ENCODE measurements at places on chromosomes 11 and 22. TPM values are rescaled to one million over a fixed set of nuclear protein-coding genes. Genes with fewer than 3 reads are reported as not detected.

Gene CABP7
- 0.09 TPM for total RNA-seq

Gene FAM111B
- 1.2 TPM for total RNA-seq

Gene SLC22A8
- total RNA-seq: not detected

Gene PAMR1
- 0.20 TPM for total RNA-seq

Gene ACTN3
- 0.19 TPM for total RNA-seq

Gene GLB1L3
- 2.2 TPM for total RNA-seq

Gene WNT11
- 0.95 TPM for total RNA-seq

Gene SYT8
- total RNA-seq: not detected

Gene PANX3
- total RNA-seq: not detected

Gene TMEM132A
- 1.2 TPM for total RNA-seq

Gene KIAA1671
- total RNA-seq: 9.0 TPM

Gene TCN2
- 0.65 TPM for total RNA-seq

Gene MMP27
- total RNA-seq: not detected

Gene LRRC75B
- 0.72 TPM for total RNA-seq

Gene NPAS4
- not detected for total RNA-seq

Gene TMPRSS4
- 0.66 TPM for total RNA-seq

Gene PGR
- not detected for total RNA-seq

- no peak for DNase-seq
These were observed 6.7 kb downstream of the HSD17B12 start for GRCh38 chr11:43687120-43687791.

DNA sequence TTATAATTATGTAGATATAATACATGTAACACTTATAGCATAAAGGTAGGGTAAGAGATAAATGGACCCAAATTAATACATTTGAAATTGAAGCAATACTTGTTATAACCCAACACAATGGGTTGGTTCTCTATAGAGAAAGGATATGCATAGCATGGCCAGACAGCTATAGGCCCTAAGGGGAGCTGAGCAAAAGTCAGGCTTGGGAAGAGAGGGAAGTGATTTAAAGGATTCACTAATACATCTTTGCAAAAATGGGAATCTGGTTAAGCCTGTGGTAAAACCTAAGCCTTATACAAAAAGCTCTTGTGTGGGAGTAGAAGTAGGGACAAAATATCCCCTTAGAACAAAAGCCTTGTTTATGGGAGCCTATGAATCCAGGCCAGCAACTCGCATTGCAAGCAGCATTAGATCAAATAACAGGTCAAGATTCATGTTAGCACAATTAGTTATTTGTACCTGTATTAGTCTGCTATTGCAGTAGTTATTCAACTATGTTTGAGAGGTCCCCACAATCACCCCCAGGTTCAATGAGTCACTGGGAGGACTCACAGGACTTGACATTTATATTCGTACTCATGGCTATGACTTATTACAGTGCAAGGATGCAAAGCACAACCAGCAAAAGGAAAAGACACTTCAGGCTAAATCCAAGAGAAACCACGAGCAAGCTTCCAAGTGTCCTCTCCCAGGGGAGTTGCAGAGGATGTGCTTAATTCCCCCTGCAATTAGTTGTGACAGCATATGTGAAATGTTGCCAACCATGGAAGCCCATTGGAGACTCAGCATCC, 144.7 kb upstream of the LMO1 start:
- DNase-seq: no peak

DNA sequence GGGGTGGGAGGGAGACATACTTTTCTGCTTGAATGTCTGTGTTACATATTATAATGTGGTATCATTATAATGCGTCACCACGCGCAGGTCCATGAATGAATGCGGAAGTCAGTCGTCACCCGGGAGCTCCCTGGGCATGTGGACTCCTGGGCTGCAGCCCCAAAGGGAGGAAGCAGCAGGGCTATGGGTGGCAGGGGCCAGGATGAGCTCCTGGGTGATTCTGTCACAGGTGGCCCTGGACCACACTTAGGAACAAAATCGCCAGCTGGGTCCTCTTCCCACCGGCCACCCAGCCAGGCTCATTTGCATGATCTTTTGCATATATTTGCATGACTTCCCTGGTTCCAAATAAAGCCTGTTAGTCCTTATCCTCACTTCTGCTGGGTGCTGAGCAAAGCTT, 51.2 kb downstream of the KCNJ4 start:
- DNase-seq: no peak

GRCh38 chr22:33737662-33738061, 182.6 kb downstream of the LARGE1 start:
- DNase-seq: no peak

- no peak for DNase-seq
These were observed 179.3 kb upstream of the RAG2 start for GRCh38 chr11:36777311-36777710.

DNA sequence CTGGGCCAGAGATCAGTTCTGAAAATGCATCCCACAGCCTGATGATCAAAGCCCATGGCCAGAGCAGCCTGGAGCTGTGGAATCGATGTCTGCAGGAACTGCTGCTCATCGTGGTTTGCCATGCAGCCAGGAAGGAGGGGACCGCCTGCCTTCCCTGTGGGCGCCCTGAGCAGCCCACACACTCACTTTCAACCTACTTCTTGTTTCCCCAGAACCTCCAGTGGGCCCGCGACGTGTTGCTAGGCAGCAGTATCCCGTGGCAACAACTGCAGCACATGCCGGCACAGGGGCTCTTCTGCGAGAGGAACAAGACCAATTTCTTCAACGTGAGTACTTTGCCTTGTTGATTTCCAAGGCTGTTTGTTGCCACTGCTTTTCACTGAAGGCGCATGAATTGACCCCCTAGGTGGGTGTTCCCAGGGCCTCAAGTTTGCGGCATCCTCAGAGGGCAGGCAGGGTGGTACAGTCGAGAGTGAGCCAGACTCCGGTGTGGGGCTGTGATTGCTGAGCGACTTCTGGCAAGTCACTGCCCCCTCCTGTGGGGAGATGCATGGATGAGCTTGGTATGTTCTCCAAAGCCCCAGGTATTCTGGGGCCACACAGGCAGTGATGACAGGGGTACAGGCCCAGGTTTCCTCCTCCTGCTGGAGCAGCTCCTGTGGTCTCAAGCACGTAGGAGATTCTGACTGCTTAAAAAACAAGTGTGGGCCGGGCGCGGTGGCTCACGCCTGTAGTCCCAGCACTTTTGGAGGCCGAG, 47.0 kb upstream of the SUSD2 start:
- peak; percentile 75 for DNase-seq

GRCh38 chr11:105046898-105047579, 1.9 kb upstream of the CARD16 start:
- no peak for DNase-seq

GRCh38 chr11:71962428-71963038, 33.7 kb downstream of the RNF121 start:
- no peak for DNase-seq

GRCh38 chr11:85772695-85773094, 38.2 kb downstream of the SYTL2 start:
- no peak for DNase-seq

DNA sequence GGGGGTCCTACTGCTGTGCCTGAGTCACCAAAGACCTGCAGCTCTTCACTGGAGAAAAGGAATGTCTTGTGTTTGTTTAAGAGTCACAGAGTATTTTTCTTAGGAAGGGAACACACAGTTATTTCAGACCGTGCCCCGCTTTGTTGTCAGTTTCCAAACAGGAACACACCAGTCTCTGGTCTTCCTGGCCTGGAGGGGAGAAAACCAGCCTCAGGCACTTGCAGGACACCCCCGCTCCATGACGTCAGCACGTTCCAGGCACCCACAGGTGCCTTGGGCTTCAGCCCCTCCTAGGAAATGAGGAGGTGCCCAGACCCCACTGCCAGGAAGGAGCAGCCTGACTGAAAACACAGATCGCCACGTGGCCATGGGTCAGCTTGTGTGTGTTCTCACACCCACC, 5.4 kb downstream of the DEAF1 start:
- DNase-seq: no peak

GRCh38 chr11:80104191-80104590, 663.4 kb upstream of the TENM4 start:
- no peak for DNase-seq

DNA sequence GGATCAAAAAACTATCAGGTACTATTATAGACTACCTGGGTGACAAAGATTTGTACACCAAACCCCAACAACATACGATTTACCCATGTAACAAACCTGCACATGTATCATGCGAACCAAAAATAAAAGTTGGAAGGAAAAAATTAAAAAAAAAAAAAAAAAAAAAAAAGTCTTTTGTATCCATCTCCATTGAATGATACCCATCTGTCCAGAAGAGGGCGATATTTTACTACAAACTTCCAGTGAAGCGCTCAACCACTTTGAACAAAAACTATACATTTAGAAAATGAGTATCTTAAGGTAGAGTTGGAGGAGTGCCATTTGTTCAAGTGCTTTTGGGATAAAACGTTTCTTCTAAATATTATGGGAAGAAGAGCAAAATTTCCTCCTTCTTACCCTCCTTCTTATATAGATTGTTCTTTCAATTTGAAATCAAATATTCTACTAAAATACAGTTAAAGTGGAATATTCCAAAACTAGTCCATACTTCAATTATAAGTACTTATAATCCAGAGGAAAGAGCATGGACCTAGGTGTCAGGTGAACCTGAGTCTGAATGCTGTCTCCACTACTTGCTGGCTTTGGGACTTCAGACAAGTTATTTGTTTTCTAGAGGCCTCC, 23.3 kb downstream of the ARL14EP start:
- no peak for DNase-seq

DNA sequence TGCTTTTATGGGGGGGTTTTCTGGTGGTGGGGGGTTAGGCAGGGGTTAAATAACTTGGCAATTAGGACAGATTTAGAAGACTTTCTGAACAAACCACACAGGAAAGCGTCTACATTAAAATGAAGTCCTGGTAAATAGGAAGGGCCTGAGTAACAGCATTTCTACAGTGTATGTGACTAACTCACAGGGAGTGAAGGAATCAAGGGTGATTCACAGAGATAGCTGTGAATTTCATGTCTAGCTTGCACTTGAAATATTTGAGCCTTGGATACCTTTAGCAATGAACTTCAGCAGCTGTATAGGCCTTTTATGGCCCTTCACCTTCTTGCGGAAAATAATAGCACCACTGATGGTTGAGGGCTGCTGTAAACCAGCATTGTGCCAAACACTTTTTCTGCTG, 26.1 kb upstream of the LDHA start:
- DNase-seq: no peak

DNA sequence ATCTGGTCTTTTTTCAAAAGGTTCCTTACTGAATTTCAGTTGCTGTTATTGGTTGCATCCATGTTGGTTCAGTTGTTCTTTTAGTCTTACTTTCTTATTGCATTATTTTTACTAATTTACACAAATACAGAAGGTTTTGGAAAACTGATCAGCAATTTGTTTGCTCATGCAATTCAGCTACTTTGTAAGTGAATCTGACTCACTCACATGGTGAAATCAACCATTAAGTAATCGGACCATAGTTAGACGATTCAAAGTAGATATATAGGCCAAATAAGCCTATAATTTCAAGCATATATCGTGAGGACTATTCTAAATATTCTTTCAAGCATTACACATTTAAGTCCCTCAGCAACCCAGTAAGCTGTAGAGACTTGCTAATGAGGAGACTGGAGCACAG, 41.7 kb downstream of the CCDC83 start:
- DNase-seq: no peak

- DNase-seq: no peak
These were observed 24.3 kb downstream of the NEU3 start for GRCh38 chr11:75013051-75013450.

GRCh38 chr11:132300283-132300682, 929.9 kb downstream of the NTM start:
- DNase-seq: no peak

GRCh38 chr11:119374632-119375336, 6.7 kb downstream of the USP2 start:
- DNase-seq: no peak

DNA sequence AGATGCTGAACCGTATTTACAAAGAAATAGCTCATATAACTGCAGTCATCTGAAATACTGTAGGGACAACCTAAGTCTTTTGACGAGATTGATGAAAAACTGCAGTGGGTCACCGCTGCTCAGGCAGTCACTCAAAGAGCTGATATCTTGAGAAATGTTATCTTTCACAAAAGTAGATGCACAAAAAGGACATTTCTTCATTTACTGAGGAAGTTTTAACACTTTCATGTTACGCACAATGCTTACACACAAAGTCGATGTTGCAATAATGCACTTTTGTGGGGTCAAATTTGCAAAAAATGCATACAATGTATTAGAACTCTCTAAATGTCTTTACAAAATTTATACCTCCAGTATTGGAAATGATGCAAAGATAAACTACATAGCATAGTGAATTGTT, 16.2 kb upstream of the OR10V1 start:
- no peak for DNase-seq

DNA sequence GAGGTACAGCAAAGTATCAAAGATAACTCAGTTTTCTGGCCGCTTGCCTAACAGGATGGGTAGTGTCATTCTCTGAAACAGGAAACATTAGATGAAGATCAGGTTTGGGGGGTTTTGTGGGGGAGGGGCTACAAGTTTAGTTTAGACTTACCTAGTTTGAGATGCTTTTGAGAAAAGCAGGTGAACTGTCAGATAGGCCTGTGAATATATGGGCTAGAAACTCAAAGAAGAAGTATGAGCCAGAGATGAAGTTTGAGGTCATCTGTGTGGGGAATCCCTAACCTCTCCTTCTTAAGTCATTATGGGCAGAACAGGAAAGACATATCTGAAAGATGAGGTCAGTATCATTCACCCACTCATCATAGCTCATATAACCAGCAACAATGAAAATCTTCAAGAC, 11.9 kb downstream of the HOATZ start:
- DNase-seq: no peak

Data from T-cell (primary cell).